Fibroblast of skin of right quadriceps (primary cell): ENCODE measurements at places on chromosomes 6 and 20.
A peak's percentile ranks its signal among the peaks of the same experiment; 100 is the strongest.

- DNase-seq, result no peak
Observed at GRCh38 chr20:53263554-53264438, 291.6 kb downstream of the TSHZ2 start.

DNA sequence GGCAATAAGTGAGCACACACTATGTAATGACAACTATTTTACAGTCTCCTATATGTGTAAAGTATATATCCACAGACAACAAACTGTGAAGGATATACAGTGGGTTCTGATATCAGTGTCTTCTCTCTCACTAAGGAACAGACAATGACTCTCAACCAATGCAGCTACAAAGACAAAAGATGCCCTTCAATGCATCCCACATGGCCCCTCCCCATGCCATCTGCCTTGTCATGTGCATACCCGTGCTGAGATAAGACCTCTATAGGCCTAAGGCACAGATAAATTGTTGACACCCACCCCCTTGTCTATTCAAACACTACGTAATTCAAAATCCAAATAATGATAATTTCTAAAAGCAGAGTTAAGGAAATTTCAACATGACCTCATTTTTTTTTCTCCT is 1123.5 kb upstream of the MAP3K7 start:
- DNase-seq, result no peak

- no peak for DNase-seq
Observed at GRCh38 chr20:20497242-20497978, 129.5 kb downstream of the INSM1 start.

- DNase-seq, result peak; percentile 93
Observed at GRCh38 chr6:73722318-73723060, 26.5 kb downstream of the CD109 start.

- DNase-seq, result no peak
Observed at GRCh38 chr20:20184706-20185105, 132.4 kb downstream of the CFAP61 start.

DNA sequence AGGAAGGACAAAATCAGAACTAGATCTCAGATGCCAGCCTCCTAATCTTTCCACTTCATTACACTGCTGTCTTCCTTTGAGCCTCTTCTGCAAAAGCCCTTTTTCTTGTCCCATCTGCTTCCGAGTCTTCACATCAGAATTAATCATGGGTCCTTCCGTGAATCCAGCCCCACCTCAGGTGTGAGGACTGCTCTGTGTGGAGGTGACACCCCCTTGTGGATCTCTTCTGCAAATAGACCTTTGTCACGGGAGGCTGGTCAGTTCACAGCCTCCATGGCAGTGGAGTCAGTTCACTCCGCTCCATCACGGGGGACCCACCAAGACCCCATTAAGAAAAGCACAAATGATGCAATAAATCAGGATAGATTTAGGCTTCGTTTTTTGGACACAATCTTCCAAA is 171.1 kb downstream of the ADAT2 start:
- peak; percentile 31 for DNase-seq

DNA sequence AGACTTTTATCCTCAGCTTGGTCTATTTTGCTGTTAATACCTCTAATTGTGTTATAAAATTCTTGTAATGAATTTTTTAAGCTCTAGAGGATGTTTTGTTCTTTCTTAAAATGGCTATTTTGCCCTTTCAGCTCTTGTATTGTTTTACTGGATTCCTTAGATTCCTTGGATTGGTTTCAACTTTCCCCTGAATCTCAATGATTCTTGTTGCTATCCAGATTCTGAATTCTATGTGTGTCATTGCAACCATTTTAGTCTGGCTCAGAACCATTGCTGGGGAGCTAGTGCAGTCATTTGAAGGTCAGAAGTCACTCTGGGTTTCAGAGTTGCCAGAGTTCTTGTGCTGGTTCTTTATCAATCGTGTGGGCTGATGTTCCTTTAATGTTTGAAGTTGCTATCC is 37.1 kb downstream of the OTOR start:
- peak; percentile 16 for DNase-seq

DNA sequence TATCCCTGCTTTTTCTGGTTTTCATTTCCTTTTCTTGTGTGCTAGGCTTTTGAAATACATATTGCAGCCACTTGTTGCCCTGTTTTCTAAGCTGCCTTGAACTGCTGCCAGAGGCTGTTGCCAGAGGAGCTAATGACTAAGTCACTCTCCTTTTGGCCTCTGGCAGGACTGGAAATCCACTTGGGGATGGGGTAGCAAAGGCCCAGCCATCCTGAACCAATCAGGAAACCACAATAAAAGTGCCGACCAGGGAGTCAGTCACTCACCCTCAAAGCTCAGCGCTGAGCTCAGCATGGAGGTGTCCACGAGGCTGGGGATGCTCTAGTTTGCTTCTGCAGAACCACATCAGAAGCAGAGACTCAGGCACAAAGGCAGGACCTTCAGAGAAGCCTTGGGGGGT is 813.0 kb downstream of the DHX35 start:
- DNase-seq, result peak; percentile 71

GRCh38 chr6:30964075-30964474 is 19.4 kb upstream of the MUC21 start:
- no peak for DNase-seq

GRCh38 chr6:28597217-28597835 is 71.6 kb downstream of the GPX5 start:
- peak; percentile 58 for DNase-seq

GRCh38 chr6:42782689-42783176 is 881 bp downstream of the BICRAL start:
- DNase-seq, result peak; percentile 96

- DNase-seq, result peak; percentile 83
Observed at GRCh38 chr6:6333501-6333900, 13.0 kb upstream of the F13A1 start.

- no peak for DNase-seq
Observed at GRCh38 chr6:251920-252319, 40.4 kb upstream of the DUSP22 start.

DNA sequence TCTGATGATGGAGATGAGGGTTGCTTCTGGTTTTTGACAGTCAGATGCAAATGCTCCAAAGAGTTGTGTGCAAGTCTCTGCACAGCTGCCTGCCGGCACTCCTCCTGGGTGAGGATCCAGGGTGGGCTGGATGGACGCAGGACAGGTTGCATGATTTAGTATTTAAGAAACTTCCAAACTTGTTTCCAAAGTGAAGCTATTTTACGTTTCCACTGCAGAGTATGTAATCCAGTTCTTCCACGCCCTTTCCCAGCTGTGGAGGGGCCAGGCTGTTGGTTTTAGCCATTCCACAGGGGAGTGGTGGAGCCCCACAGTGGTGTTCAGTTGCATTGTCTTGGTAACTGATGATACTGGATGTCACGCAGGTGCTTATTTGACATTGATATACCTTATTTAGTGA is 157.3 kb downstream of the THBS2 start:
- DNase-seq, result no peak
